ENCODE measurements at places on chromosomes 5 and 9.

- DNase-seq, result no peak
Observed at GRCh38 chr5:108919591-108920326, 172.1 kb downstream of the FER start.

GRCh38 chr5:5188376-5189050 lies 48.4 kb downstream of the ADAMTS16 start:
- DNase-seq, result no peak

DNA sequence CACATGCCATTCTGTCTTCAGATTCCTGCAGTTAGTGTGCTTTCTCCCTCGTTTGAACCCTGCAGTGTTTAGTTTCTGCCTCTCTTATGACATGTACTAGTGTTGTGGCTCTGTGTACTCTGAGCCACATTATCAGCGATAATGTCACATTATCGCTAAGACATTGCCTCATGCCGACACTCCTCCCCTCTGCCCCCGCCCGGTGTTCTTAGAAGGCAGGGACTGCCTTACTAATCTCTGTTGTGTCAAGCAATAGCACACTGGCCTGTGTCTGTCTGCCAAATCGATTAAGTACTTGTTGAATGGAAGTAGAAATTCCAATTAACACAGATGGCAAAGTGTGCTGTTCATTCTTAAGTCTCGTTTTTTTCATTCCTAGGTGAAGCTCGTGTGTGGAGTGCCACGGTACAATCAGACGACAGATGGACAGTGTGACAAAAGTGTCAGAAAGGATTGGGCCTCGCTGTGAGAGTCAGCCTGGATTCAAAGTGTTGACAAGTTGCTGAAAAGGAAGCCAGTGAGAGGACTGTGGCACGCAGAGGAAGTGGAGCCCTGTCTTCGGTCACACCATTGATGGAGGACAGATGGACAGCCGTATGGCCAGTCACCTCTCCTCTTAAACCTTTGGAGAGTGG lies 10.5 kb downstream of the PIK3R1 start:
- no peak for DNase-seq

DNA sequence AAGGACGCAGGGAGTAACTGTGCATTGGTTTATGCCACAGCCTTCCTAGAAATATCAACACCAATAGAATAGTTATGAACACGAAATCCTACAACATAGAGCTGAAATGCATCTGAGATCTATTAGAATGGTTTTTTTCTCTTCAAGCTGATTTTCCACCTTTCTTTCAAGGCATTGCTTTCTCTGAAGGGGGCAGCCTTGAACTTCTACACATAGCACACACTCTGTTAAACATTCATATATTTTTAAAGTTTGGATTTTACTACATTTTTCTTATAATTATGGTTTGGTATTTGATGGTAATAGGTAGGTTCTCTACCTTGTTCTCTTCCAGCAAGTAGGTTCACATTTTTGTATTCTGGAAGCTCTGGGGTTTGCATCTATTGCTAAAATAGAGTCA lies 661.8 kb downstream of the SEMA5A start:
- DNase-seq, result no peak

DNA sequence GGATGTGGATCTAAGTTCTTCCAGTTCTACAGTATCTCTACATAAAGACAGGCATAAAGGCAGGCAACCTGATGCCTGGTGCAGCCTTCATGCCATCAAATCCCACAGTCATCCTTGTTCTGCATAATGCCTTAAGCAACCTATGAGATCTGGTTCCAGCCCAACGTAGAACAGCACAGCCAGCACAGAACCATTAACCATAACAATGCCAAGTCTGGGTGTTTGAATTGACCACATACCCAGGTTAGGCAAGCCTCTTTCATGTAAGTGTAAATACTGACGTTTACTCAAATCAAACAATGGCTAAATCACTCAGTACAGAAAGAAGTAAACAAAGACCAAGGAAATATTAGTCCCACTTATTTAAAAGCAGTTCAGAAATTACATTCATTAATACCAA lies 195.0 kb downstream of the ADAMTSL1 start:
- no peak for DNase-seq

DNA sequence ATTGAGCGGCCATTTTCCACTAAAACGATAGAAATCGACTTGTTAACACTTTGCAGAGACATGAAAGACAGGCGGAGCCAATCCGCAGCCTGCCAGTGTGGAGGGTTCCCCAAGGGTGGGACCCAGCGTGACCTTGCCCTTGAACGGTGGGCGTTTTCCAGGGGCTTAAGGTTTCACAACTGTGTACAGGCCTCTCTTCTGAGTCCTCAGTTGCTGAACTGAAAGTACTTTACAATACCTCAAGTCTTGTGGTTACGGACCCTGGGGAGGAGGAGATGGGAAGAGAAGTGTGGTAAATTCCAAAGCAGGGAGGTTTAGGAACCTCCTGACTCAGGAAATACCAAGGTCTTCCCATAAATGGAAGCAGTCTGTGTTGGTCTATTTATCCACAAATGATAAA lies 68.2 kb upstream of the CKMT2 start:
- no peak for DNase-seq

GRCh38 chr5:105506692-105507277 lies 1944.2 kb upstream of the NUDT12 start:
- DNase-seq, result no peak

DNA sequence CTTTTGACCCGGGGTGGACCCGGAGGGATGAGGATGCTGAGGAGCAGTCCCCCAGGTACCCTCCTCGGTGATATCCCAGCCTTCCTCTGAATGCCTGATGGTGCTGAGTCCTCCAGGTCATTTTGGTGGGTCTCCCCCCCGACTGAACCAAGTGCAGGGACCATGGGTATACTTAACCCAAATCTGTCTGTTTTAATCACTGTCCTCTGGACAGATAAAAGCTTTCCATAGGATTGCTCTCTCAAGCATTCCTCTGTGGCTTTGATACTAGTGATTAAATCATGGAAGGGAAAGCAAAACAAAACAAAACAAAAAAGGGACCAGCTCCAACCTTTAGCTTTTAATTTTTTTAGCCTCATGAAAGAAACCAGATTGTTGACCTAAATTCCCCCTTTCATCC lies 26.0 kb downstream of the PAPPA start:
- DNase-seq, result no peak

GRCh38 chr5:137957948-137958347 lies 68.7 kb downstream of the PKD2L2 start:
- no peak for DNase-seq

GRCh38 chr5:57004800-57005199 lies 52.9 kb upstream of the MIER3 start:
- no peak for DNase-seq

- DNase-seq, result no peak
Observed at GRCh38 chr5:146176805-146177204, 5.6 kb downstream of the LARS1 start.

DNA sequence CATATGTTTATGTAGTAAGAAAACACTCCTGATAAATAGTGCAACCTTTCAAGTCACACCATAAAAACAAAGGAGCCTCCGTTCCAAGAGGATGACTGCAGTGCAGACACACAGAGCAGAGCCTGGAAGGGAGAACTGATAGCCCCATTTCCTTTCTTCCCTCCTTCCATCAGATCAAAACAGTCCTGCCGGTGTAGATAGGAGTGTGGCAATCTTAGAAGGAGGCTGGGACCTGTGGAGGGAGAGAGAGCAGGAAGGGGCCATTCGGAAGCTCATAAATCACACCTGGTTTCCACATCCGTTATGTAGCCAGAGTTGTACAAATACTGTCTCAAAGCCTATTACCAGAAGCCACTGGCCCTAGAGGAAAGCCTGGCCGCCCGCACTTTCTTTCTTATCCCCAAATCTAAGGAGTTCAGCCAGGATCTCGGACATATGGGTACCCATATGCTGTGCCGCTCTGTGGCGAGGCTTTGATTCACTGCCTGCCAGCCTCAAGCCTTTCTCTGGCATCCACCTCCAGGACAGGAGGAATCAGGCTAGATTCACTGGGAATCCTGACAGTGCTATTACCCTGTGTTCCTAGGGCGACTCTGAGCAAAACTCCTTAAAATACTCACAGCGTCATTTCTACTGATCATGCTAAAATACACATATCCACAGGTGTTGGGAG lies 26.9 kb downstream of the DAP start:
- no peak for DNase-seq

GRCh38 chr5:36029914-36030313 lies 36.8 kb downstream of the UGT3A2 start:
- no peak for DNase-seq

DNA sequence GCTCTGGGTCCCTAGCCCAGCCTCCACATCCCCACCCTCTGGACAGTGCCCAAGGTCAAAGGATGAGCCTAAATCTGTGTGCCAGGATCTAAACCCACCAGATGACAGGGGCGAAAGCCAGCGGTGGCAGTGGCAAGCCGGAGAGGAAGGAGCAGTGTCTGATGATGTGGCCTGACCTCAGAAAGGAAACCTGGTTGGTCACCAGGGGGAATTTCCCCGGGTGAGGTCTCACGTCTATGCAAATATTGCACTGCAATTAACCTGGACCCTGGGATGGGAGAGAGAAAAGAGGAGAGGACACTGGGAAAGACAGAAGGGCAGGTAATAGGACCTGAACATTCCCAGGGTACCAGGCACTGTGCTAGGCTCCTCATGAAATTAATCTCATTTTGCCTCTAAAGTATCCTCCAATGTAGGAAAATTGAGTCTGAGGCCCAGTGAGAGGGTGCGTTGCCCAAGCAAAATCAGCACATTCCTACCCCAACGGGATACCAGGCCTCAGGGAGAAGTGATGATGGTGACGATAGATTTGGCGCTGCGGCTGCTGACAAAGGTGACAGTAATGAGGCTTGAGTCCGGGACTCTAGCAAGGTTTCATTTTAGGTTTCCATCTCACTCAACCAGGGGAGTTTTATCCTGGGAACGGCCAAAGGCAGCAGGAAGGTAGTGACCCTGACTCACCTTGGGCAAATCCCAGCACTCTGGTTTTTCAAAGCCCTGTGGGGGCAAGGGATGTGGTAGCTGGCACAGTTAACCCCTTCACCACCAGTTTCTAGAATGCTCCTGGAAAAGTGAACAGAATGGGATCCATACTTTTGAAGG lies 13.4 kb upstream of the TNIP1 start:
- DNase-seq, result no peak

- no peak for DNase-seq
Observed at GRCh38 chr9:124663046-124663961, 107.8 kb downstream of the NR6A1 start.

DNA sequence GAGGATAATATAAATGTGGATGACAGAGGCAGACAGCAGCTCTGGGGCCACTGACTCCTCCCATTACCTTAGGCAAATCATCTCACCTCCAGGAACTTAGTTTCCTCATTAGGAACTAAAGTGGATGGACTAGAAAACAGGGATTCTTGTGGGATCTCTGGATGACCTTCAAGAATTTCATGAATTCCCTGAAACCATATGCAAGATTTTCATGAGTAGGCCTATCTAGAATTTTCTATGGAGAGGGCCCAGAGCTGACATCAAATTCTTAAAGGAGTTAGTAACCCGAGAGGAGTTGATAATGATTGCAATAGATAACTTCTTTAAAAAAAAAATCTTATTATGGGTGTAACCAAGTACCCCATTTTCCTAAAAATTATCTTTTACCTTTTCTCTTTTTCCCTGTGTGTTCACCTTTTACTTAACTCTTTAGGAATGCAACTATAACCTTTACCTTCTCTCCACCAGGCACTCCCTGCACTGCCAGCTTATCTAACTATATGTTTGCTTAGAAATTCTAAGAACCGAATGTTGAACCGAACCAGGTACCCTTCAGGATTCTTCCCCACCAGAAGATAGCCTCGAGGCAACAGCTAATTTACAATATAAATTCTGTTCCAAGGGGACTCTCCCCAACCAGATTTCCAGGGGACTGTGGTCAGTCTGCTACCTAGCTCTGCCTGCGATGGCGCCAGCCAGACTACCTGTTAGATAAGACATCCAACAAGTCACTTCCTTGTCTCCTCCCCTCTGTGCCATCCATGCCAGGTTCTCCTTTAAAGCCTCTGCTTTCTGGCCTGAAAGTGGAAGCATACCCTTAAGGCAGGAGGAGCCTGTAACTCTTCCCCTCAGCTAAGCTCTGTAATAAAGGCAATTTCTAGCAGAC lies 86.0 kb downstream of the GCNT4 start:
- no peak for DNase-seq

DNA sequence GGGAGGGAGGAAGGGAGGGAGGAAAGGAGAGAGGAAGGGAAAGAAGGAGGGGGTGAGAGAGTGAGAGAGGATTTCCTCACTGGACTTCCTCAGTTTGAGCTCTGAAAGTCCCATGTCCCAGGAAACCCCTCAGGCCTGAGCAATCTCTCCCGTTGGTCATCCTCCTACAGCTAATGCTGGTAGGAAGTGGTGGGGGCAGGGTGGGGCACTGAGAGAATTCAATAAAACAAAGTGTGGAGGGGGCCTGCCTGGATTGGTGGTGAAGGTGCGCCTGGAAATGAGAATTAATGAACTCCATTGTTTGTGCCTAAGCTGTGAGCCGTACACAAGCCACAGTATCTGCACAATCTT lies 195.0 kb downstream of the RGS3 start:
- no peak for DNase-seq
